Right lung (tissue), 10 donors: ENCODE measurements at places on chromosomes 1 and 21.

- no peak for DNase-seq
These were observed at the start of gene C2CD2 for GRCh38 chr21:41953831-41954653. Gene C2CD2, minus strand, starts transcription at chr21:41954018. Its CDS starts 370 bp downstream, at chr21:41953648.

DNA sequence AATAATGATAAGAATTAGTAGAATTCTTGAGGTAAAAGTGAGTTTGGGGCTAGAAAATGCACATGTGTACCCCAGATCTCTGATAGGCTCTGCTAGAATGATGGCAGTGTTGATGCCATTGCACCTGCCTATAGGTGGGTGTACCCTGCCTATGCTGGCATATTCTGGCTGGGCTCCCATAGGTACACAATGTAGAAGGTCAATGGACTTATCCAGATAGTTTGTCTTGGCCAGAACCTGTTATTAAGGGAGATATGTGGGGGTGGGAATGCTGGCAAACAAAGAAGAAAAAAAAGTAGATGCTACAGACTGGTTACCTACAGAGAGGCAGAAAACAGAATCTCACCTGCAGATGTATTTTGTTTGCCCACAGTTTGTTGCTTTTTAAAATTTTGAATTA, 14.1 kb upstream of the KLHDC8A start:
- no peak for DNase-seq

DNA sequence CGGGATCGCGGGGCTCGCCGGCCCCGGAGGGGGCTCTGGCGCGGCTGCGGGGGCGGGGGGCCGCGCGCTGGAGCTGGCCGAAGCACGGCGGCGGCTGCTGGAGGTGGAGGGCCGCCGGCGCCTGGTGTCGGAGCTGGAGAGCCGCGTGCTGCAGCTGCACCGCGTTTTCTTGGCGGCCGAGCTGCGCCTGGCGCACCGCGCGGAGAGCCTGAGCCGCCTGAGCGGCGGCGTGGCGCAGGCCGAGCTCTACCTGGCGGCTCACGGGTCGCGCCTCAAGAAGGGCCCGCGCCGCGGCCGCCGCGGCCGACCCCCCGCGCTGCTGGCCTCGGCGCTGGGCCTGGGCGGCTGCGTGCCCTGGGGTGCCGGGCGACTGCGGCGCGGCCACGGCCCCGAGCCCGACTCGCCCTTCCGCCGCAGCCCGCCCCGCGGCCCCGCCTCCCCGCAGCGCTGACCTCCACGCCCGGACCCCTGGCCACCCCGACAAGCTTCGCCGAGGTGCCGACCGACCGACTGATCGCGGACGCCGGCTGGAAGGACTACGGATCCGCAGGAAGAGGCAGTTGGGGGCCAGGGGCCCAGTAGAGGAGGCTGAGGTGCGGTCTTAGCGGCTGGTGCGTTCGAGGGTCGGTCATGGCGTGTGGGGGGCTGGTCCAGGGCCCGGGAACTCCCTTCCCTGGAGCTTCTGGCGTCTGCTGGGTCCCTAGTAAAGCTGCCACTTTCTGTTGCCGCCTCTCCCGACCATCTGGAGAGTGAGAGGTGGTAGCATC, 711 bp downstream of the TRNP1 start:
- DNase-seq, result no peak

DNA sequence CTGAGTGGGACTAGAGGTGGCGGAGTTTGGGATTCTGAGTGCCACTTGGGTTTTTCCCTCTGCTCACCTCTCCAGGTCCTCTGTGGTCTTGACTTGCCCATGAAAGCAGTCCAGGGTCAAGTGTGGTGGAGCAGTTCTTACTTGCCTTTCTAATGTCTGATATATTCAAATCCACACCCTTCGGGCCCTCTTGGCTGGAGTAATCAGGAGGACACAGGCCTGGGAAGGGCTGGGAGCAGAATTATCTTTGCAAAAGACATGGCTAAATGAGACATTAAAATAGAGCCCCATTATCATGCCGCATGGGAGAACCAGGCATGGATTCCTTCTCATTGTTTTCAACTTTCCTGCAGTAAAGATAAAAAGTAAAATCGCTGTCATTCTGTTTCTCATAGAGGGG, 74.0 kb downstream of the NFASC start:
- no peak for DNase-seq

- no peak for DNase-seq
These were observed 41.5 kb upstream of the NADK start for GRCh38 chr1:1819762-1820161.

GRCh38 chr1:165942062-165942461, 114.6 kb downstream of the UCK2 start:
- DNase-seq, result no peak

GRCh38 chr21:35172231-35172630, 123.1 kb upstream of the RUNX1 start:
- DNase-seq, result no peak

DNA sequence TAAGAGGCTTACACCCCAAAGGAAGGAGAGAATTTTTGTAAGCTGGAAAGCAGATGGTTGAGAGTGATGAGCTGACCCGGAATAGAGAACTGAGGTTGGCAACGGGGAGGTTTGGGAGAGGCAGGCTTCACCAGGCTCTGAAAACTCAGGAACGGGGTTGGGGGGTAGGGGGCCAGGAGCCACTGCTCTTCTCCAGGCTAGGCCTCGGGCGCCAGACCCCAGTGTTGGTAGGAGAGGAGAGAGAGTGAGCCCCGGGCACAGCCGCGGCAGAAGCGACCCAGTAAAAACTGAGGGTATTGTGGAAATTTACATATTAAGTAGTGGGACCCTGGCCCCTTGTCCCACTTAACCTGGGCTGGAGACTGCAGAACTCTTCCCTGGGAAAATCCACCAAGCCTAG, 45.7 kb downstream of the GPR161 start:
- no peak for DNase-seq

- DNase-seq, result no peak
These were observed 69.4 kb downstream of the VAV3 start for GRCh38 chr1:107895403-107896191.

DNA sequence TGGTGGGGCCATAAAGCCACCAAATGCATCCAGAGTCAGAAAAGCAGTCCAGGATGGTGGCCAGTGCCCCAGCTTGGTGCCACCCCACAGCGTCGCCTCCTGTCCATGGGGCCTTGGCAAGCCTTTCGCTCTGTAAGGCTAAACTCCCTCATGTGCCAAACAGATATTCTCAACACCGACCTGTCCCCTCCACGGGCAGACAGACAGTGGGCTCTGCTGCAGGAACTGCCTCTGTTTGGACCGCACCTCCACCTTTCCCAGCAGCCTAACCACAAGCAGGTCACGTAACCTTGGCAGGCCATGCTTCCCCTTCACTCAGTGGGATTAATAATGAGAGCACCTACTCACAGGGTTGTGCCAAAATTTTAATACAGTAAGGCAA, 11.7 kb downstream of the RUNX1 start:
- no peak for DNase-seq

DNA sequence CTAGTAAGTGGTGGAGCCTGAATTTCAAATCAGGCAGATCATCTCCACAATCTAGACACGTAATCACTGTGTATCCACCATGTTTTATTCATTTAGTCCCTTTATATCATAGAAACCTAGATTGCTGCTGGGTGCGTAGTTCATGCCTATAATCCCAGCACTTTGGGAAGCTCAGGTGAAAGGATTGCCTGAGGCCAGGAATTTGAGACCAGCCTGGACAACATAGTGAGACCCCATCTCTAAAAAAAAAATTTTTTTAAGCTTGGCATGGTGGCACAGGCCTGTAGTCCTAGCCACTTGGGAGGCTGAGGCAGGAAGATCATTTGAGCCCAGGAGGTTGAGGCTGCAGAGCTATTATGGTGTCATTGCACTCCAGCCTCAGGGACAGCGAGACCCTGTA, 10.1 kb downstream of the MED18 start:
- DNase-seq, result no peak

- DNase-seq, result no peak
These were observed 258.5 kb upstream of the ADGRL2 start for GRCh38 chr1:81542196-81542595.

DNA sequence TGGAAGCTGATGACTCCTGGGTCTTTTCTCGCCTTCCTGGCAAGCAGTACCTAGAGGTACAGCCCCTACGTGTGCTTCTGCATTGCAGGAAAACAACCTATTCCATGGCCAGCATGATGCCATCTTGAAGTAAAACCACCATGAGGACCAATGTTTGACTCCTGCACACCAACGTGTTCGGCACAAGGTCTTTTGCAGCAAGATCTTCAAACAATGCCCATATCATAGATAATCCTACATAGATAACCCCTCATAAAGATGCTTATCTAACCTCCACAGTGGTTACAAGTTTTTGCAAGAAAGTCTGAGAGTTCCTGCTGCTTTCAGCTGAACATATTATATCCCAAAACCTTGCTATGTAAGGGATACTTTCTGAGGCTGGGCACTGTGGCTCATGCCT, 141.1 kb upstream of the MAP1LC3C start:
- DNase-seq, result no peak

- DNase-seq, result no peak
These were observed 4.4 kb upstream of the TMCO2 start for GRCh38 chr1:40243351-40243750.

GRCh38 chr1:6259491-6260362, 1.2 kb downstream of the GPR153 start:
- peak; percentile 85 for DNase-seq

DNA sequence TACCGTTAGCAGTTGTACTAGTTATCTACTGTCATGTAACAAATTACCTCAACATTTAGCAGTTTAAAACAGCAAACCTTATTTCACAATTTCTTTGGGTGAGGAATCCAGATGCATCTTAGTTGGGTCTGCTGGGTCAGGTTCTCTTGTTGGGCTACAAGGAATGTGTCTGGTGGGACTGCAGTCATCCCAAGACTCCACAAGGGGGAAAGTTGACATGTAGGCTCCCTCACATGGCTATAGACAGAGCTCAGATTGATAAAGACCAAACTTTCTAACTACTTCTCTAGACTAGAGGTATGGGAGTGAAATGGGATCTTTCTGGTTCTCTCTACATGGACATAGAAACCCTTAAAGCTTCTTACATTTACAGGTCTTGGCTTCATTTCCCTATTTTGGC, 160.9 kb downstream of the UCK2 start:
- no peak for DNase-seq

DNA sequence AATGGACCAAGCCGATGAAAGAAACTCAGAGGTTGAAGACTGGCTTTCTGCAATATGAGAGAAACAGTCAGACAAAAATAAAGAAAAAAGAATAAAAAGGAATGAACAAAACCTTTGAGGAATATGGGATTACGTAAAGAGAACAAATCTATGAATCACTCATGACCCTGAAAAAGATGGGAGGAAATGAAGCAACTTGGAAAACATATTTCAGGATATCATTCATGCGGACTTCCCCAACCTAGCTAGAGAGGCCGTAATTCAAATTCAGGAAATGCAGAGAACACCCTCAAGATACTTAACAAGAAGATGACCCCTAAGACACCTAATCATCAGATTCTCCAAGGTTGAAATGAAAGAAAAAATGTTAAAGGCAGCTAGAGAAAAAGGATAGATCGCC, 705.3 kb upstream of the CHRM3 start:
- DNase-seq, result no peak

DNA sequence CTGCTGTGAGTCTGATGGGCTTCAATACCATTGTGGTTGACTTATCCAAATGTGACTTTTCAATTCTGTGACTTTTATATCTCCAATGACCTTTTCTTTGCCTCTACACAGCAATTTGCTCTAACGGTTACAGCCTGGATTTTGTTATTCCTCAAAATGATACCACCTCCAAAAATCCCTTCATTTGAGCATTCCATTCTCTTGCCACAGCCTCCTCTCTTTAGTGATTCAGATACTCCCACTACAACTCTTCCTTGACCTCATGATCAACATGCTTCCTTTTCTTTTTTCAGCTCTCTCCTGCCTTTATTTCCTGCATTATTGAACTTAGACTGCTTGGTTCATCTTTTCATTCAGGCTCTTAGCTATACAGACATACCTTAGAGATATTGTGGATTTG, 16.6 kb upstream of the IL19 start:
- DNase-seq, result no peak

- DNase-seq, result no peak
These were observed 119.6 kb downstream of the LRRC53 start for GRCh38 chr1:74392840-74393239.

DNA sequence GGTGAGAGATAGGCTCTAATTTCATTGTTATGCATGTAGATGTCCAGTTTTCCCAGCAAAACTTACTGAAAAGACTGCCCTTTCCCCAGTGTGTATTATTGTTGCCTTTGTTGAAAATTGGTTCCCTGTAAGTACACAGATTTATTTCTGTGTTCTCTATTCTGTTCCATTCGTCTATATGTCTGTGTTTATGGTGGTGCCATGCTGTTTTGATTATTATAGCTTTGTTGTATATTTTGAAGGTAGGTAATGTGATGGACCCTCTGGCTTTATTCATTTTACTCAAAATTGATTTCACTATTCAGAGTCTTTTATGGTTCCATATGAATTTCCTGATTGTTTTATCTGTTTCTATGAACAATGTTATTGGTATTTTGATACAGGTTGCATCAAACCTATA, 375.8 kb upstream of the VAMP3 start:
- DNase-seq, result no peak

- no peak for DNase-seq
These were observed 778 bp downstream of the EVI5 start for GRCh38 chr1:92784021-92784638.

GRCh38 chr21:38780879-38781278, 24.9 kb upstream of the ETS2 start:
- DNase-seq, result no peak

DNA sequence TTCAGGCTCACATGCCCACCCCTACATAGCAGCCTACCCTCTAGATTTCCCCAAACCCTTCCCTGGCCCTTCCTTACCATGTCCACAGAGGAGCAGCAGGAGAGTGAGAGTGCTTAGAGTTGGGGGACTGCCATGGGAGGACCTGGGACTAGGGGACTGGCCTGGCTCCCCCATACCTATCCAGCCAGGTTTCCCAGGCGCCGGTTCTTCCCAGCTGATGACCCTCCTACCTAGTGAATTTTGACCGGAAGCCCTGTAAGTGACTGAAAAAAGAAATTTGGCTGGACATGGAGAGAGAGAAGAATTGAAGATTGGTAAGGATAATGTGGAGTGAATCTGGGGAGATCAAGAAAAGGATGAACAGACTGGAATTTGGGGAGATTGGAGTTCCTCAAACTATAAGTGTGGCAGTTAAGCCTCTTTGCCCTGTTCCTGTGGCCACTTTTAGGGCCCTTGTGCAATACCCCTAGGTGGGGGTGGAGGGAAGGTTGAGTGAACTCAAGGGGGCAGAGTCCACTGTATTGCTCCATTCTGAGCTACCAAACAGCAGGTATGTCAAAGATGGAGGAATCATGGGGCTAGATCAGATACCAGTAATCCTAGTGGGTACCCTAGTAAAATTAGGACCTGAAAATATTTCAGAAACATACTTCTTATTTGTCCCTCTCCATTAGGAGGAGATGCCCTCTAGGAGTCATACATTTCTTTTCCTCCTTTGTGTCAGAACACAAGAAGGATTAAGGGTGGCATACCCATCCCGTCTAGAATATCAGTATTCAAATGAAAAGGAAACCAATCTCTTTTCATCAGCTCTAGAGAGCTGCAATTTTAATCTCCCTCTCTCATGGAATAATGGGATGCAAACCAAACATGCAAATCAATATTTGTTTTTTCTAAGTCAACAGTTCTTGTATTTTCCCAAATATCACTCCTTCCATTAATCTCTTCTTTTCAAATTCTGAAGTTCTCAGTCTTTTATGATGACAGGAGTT, 1.2 kb downstream of the HJV start:
- DNase-seq, result no peak
